Left ventricle myocardium superior (tissue), 1 donor: ENCODE measurements at places on chromosomes 16 and 17. TPM values are rescaled to one million over a fixed set of nuclear protein-coding genes. Genes with fewer than 3 reads are reported as not detected.

DNA sequence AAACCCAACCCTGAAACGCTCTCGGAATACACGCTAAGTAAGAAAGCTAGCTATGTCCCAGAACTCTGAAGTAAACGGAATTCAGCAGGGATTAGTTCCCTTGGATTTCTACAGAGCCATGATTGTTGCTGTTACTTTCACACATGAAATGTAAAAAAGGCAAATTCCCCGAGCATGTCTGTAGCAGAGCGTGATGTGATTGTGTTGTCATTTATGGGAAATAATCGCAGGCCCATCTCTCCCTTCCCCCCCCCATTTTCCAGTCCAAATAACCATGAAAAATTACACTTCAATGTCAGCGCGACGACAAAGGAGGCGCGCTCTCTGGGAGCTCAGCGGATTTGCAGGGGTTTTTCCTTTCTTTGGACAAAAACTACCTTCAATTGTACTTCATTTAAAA lies 209.0 kb downstream of the ZFHX3 start:
- DNase-seq: no peak

- DNase-seq: no peak
Measured at GRCh38 chr17:36185416-36185815, 9.0 kb upstream of the TBC1D3B start.

OSGIN1 gene
- 4.7 TPM for total RNA-seq

- no peak for DNase-seq
Measured at GRCh38 chr16:60727851-60728250, 1308.4 kb downstream of the CDH8 start.

GRCh38 chr16:1667271-1667670 lies 10.8 kb upstream of the JPT2 start:
- no peak for DNase-seq

DNA sequence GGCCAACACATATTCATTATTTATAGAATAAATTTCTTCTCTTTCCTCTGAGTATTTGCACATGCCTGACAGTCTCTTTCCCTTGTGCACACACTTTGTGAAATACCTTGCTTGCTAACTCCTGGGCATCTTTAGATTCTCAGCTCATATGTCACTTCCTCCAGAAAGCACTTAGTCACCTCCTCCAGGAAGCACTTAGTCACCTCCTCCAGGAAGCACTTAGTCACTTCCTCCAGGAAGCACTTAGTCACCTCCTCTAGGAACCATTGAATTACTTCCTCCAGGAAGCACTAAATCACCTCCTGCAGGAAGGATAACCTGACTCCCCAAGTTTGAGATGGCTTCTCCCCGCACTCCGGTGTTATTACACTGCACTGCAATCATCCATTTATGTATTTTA lies 462.5 kb upstream of the EEF2KMT start:
- DNase-seq: no peak

CTRB2 gene
- total RNA-seq: not detected

DNA sequence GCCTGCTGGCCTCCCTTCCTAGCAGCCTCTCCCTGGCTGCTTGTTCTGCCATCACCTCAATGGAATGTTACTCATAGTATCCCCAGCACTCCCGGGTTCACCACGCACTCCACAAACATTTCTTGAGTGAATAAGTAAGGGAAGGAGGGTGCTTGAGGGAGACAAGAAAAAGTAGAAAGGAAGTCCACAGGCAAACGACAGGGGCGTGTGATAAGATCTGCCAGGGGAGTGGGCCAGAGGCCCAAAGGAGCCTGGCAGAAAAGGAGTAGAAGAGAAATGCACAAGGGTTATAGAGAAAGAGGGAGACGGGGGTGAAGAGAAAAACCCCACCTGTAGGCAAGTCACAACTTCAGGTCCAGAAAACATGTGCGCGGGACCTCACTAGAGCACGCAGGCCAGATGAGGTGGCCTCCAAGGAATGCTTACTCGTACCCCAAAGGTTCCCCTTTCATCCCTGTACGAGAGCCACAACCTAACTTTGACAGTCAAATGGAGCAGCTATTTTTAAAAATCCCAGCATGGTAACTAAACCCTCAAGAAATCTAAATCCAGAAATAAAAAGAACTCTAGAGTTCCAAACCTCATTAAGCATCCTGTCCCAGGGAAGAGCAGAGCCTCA lies 6.6 kb downstream of the ZDHHC7 start:
- no peak for DNase-seq

GRCh38 chr17:7490144-7490543 lies 6.0 kb downstream of the POLR2A start:
- no peak for DNase-seq

GRCh38 chr17:31313982-31314781 lies at the start of gene EVI2B:
TSS of gene EVI2B (minus strand) at chr17:31314054. CDS start at chr17:31305609, 8,445 bp downstream.
- no peak for DNase-seq

CPHXL2 gene
- not detected for total RNA-seq

KCNH6 gene
- total RNA-seq: not detected

DNA sequence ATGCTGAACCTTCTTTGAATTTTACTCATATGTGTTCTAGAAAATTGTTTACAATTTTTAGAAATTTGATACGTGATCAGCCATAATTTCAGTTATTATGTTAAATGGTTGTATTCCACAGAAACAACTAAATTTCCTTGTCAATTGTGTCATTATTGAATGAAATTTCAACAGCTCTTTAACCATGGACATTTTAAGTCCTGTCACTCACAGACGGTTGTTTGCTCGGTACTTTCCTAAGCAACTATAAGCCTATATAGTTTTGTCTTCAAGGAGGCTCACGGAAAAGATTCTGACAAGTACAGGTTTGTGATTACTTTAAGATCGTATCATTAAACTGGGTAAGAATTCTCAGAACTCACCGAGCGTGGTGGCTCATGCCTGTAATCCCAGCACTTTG lies 31.8 kb downstream of the SLC39A11 start:
- no peak for DNase-seq

- DNase-seq: no peak
Measured at GRCh38 chr16:1908184-1908583, 10.0 kb downstream of the HS3ST6 start.

- DNase-seq: no peak
Measured at GRCh38 chr17:72503556-72503955, 382.7 kb downstream of the SOX9 start.

DNA sequence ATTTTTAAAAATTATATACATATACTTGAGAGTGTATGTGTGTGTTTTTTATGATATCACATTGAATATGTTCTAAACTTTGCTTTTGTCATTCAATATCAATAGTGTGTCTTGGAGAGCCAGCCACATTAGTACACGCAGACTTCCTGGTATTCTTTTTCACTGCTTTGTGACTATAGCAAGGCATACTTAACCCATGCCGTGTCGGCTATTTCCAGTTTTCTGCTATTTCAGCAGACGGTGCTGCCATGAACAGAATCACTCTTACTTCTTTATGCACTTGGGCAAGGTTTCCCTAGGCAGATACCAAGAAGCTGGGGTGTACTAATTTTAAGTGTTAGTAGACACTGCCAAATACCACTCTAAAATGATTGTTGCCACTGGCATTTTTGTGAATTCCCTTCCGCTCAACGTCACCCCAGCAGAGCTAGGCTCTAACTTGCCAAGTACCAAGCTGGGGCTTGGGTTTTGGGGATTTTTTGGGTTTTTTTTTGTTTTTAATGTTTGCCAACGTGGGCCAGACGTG lies 134.9 kb downstream of the SOCS1 start:
- DNase-seq: no peak
